ENCODE measurements at places on chromosomes 3 and 15.

DNA sequence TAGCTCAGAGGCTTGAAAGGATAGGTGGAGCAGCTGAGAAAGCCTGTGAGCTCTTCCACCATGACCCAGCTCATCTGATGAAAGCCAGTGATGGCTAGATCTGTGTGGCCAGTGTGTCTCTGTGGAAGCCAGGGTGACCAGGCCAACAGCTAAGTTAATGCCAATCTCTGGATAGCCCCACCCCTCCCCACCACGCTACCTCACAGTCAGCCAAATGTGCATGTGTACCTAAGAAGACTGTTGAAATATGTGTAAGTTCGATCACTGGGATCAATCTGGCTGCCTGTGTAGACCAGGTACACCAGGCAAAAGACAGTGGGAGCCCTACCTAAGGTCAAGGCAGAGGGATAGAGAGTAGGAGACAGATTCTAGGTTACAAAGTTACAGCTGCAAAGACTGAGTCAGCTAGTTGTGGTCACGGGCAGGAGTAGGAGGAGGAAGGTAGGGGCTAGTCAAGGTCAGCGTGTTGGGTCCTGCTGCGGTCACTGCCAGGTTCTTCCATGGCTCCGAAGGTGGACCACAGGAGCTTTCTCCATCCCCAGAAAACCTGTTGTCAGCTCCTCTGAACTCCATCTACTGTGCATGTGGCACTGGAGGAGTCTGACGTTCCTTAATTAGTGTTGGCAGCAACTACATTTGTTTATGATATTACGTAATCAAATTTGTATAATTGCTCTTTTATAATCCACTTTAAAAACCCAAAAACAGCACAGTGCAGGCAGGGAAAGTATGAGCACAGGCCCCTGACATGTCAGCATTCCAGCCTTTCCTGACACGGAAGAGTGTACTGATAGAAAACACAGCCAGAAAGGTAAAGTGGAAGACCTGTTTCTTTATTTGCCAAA lies 318.0 kb downstream of the CLSTN2 start:
- no peak for DNase-seq

DNA sequence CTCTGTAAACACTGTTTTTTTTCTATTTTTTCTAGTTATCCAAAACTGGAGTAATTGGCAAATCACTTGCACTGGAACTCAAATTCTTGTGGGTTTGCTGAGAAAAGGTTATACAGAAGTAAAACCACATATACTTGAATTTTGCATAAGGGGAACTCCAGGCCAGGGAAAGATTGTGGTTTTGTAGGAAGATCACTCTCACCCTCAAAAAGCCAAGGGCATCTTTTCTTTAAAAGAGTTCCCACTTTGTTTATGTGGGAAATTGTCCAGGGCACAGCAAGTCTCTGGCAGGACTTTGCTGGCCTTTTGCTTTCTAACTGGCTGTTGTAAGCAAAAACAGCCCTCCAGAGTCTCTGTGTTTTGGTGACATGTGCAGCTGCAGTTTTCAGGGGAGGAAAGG lies 340.3 kb upstream of the RBMS3 start:
- peak; percentile 66 for DNase-seq

DNA sequence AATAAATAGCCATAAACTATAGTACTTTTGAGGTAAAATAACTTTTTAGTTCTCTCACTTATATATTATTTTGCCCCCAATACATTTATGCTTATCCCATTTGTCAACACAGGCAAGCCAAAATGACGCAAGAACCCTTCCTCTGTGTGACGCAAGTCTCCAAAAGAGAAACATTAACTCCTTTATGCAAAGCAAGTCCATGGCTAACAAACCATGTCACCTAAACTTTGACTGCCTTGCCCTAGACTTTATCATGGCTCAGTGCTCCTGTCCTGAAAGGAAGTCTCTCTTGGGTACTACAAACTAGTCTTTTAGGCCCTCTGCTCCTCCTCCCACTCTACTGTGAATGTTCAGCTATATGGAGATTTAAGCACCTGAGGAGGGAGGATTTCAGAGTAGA lies 230.5 kb downstream of the UNC13C start:
- peak; percentile 23 for DNase-seq

- DNase-seq: no peak
Measured at GRCh38 chr3:78970656-78971055, 797.1 kb downstream of the ROBO1 start.

DNA sequence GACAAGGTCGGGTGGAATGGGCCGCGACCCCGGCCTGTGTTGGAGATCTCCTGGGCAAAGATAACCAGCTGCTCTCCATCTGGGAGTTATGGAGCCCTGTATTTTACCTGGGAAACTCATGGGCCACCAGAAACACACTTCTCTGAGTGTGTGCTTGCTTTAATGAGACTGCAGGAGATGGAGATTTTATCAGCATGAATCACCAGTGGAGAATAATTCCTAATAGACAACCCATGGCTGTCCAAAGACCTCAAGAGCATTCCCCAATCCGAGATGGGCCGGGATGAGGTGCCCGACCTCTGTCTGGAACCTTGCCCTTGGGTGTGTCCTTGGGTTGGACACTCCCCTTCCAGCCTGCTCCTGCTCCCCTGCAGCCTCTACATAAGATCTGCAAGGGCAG lies 389.3 kb downstream of the GABRG3 start:
- peak; percentile 27 for DNase-seq

DNA sequence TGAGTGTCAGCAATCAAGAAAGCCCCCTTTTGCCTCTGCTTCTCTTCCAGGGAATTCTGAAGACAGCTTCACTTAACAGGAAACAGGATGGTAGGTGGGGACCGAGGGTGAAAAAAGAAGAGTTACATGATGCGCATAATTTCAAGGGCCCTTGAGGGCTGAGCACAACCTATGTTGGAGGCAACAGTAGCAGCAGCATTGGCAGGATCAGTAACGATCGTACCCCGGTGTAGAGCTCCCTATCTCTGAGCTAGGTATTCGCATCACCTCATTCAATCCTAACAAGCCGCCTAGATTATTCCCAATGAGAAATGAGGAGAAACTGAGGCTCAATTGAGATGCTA lies 432 bp upstream of the RAD54L2 start:
- peak; percentile 18 for DNase-seq

- DNase-seq: no peak
Measured at GRCh38 chr3:18499301-18499700, 74.2 kb upstream of the SATB1 start.

DNA sequence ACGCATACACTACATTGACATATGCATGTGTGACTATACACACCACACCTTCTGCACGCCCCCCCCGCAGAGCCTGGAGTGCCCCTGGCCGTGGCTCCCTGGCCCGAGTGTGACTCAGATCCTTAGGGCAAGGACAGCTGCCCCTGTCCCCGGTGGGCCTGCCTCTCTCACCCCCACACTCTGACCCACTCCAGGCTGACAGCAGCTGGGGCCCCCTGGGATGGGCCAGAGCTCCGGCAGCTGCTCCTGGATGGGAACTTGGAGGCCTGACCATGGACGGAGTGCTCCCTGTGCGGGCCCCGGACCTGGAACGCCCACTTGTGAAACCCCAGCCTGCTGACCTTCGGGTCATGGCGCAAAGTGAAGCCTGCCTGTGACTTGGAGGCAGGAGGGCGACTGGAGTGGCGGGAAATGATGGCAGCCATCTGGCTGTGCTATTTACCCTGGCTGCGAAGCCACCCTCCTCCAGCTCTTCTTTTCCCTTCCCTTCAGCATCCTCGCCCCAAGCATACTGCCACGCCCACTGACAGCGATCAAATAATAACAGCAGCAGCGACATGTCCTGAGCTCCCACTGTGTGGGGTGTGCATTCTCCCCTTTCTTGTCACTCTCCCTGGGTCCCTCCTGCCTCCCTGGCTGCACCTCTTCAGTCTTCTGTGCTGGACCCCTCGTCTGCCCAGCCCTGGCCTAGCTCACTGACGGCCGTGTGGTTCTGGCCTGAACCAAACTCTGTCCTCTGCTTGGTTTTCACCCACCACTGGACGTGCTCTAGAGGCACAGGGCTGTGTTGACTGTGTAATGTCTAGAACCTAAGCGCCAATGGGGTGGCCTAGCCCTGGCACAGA lies 90.7 kb upstream of the MEF2A start:
- no peak for DNase-seq
